ENCODE measurements at places on chromosomes 3 and 15.

DNA sequence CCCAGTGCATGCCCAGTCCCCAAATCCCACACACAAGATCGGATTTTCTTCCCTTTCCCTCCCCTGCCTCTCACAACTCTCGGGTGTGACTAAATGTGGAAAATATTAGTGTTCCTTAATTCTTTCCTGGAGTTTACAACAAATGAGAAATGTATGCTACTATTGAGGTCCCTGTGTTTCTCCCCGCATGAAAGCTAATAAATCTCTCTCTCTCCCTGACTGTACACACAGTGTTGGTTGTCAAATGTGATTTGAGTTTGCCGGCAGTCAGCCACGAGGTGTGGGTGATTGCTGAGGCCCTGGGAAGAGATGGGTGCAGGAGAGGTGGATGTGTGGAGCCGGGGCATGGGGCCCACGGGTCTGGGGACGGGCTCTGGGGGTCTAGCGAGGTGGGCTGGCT is 161.4 kb upstream of the IQSEC1 start:
- DNase-seq = no peak

GRCh38 chr3:183591881-183592521 is 36.5 kb upstream of the KLHL6 start:
- DNase-seq = no peak

- no peak for DNase-seq
Observed at GRCh38 chr3:8069471-8069870, 432.2 kb upstream of the LMCD1 start.

DNA sequence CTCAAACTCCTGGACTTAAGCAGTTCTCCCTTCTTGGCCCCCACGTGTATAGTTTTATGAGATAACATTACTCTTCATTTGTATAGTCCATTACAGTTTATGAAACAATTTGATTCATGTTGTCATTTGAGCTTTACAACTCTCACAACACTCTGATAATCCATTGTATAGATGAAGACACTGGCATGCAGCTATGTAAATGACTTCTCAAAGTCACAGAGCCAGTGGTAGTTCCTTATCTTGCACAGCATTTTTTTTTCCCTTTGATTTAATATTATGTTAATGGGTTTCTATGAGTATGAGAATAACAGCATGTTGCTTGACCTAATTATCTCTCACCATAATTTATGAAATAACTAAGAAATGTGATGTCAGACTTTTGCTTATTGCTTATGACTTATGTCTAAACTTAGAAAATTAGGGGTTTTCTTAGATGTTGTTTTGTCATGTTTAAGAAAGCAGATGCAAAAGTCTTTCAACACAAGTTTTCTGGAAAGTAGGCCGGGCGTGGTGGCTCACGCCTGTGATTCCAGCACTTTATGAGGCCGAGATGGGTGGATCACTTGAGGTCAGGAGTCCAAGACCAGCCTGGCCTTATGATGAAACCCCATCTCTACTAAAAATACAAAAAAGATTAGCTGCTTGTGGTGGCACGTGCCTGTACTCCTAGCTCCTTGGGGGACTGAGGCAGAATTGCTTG is 13.3 kb downstream of the VPS8 start:
- no peak for DNase-seq

DNA sequence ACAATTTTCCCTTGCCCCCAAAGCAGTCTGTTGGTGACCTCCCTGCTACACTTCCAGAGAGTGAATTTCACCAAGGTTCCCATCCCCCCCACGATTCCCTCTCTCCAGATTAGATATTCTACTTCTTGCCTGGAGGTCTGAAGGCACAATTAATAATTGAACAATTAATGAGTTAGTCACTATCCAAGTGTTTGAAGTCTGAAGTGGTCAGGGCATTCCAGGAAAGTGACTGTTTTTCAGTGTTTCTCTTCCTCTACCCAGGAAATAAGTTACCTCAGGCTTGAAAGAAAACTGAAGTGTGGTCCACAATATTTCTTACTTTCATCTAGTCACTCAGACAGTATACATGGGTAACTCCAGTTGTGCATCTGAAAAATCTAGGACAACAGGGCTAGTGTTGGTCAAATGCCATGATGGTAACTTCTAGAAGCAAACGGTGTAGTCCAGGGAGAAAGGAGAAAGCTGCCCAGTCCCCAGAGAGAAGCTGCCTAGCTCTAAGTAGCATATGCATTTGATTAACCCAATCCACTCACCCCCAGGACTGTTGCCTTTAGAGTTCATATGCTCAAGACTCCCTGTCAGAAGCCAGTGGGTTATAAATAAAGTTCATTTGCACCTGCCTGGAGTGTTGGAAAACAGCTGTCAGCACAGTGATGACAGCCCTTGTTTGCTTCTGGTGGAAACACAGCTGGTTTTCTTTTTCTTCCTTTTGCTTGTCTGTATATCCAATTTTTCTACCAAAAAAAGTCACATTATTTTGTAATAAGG is 2.3 kb upstream of the TM4SF4 start:
- DNase-seq = no peak

DNA sequence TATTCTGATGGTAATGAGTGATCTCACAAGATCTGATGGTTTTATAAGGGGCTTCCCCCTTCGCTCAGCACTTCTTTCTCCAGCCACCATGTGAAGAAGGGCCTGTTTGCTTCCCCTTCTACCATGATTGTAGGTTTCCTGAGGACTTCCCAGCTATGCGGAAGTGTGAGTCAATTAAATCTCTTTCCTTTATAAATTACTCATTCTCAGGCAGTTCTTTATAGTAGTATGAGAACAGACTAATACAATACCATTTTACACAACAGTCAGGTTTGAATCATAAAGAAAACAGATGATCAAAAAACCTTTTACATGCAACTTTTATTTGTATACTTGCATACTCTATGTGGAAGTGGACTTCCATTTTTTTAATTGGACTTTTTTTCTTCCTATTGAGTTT is 46.7 kb upstream of the CBLB start:
- DNase-seq = no peak
